Activated T-cell treated with anti-CD3 and anti-CD28 coated beads for 48 hours (primary cell): ENCODE measurements at places on chromosomes 2 and 18.

DNA sequence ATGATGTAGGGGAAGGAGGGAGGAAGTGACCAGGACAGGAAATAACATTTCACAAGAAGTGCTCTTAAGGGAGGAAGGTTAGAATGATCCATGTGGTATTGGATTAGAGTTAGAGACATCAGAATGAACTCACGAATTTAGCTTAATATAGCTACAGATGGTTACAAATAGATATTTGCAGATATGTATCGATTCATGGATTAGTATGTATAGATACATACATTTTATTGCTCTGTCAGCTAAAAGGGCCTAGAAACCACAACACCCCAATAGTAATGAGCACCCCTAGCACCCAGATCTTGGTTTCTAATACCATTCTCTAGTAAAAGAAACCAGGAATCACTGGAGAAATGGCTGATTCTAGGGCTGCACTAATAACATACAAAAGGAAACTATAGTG, 59.6 kb upstream of the LTBP1 start:
- no peak for DNase-seq

GRCh38 chr2:231188506-231189170, 9.8 kb upstream of the ARMC9 start:
- no peak for DNase-seq

DNA sequence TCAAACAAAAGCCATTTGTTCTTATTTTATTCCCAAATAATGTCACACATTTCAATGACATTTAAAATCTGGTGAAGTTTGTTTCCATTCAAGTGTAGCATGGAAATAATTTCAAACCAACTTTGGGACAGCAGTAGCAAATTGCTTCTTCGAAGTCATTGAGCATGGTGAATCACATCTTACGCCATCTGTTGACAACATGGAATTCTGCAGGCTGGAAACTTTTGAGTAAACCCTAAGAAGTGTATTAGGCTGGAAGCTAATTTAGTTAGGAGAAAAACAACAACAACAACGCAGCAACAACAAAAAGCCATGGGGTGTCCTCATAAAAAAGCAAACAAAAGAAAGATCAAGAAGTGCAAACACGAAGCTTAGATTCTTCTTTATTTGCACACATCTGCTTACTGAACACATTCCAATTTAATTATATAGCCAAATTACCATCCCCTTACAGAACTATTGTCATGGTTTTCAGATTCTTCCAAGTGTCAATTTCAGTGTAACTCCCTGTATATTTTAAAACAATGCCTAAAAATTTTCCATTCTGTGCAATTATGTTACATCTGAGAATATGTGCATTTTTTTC, 659.0 kb upstream of the CDH7 start:
- DNase-seq = no peak

GRCh38 chr18:46338205-46338604, 234.0 kb downstream of the HAUS1 start:
- DNase-seq = no peak

DNA sequence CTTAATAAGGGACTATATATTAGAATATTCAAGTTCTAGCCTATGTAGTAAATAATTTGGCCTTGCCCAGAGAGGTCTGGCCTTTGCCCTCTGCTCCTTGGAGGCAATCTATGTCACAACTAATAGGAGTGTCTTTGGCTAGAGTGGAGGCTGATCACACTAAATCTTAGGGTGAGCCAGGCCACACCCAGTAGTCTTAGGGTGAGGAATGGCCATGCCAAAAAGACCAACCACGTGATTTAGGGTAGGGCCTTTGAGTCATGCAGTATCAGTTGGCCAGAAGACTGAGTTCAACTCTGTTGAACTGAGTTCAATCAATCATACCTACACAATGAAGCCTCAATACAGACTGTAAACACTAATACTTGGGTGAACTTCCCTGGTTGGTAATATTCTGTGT, 26.0 kb upstream of the FLACC1 start:
- DNase-seq = no peak

- no peak for DNase-seq
Measured at GRCh38 chr2:161136696-161137324, 23.4 kb upstream of the TANK start.

GRCh38 chr2:26914659-26915310, 55.7 kb upstream of the MAPRE3 start:
- DNase-seq = no peak

- DNase-seq = peak; percentile 6
Measured at GRCh38 chr2:102186791-102187495, at the start of gene IL1RL2. IL1RL2 (plus strand) TSS chr2:102187023; CDS start chr2:102187868, 845 bp downstream.

GRCh38 chr2:134466141-134466540, 212.3 kb downstream of the MGAT5 start:
- no peak for DNase-seq

DNA sequence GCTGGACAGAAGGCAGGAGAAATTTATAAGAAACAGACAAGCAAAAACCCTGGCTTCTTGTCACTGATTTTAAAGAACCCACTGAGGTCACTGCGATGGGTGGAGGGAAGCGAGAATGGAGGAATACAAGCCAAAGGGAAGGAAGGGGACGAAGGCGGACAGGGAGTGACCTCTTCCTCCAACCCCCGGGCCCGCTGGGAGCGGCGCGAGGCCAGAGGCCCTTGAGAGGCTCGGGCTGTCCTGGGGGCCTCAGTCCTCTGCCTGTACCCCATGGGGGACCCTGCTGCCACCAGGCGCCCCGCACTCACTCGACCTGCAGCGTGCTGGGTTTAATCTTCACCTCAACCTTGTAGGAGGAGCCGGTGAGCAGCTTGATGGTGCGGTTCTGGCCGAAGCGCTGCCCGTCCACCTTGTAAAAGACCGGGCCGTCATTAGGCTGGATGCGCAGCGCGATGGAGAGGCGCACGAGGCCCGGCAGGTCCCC, 793 bp downstream of the CNRIP1 start:
- DNase-seq = no peak

DNA sequence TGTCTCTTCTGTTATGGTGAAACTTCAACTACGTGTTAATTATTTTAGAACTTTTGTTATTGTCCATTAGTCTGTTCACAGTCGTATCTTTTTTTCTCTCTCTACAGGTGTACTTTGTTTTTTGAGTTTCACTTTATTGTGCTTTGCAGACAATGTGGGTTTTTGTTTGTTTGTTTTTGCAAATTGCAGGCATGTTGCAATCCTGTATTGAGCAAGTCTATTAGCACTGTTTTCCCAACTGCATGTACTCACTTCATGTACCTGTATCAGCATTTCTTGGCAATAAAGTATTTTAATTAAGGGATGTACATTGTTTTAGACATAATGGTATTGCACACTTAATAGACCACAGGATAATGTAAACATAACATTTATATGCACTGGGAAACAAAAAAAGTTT, 99.1 kb upstream of the FAM110C start:
- DNase-seq = no peak

DNA sequence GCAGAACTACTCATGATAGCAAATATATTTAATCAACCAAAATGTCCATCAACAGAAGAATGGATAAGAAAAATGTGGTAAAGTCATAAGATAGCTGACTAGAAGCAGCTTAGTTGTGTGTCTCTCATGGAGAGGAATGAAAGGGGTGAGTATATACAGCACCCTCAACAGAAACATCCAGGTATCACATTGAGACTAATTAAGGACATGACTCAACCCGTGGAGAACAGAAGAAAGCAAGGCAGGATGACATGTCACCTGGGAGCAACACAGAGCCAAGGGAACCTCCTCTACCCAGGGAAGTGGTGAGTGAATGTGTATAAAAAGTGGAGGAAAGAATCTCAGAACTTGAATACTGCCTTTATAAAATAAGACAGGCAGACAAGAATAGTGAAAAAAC, 1695.0 kb upstream of the CELF4 start:
- no peak for DNase-seq

GRCh38 chr2:187593697-187594096, 39.5 kb upstream of the TFPI start:
- no peak for DNase-seq

DNA sequence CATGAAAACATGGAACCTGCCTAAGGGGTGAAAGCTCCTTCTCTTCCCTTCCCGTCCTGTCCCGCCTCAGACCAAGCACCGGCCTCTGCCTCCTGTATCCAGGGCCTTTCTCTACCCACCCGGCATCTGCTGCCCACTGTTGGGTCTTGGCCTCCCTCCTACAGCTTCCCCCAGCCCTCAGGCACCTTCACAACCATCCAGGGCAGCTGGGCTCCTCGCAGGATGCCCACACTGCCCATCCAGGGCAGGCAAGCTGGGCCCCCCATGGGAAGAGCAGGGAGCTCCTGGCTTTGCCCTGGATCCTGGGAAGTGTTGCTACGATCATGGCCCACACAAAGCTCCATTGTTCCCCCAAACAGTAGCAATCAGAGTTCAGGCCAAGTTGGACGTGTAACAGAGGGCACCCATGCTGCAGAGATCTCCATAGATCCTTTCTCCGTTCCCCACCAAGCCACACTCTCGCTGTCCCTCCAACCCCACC, 206.6 kb downstream of the NDUFA10 start:
- DNase-seq = no peak

GRCh38 chr2:100596465-100596864, 33.7 kb downstream of the PDCL3 start:
- DNase-seq = no peak

DNA sequence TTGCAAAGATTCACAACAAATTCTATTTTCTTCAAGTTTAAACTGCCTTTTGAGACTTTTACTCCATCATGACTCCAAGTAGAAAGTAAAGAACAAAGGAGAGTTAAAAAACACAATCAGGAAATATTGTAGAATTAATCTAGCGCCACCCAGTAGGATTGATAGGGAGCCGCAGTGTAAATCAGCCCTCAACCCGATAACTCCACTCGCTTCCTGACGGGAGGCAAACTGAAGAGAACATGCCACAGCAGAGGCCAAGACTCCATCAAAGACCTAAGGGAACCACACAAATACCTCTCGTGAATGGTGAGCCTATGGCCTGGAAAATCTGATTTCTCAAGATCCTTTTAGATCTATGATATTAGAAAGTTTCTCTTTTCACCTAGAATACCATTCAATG, 319.0 kb downstream of the STK39 start:
- no peak for DNase-seq

DNA sequence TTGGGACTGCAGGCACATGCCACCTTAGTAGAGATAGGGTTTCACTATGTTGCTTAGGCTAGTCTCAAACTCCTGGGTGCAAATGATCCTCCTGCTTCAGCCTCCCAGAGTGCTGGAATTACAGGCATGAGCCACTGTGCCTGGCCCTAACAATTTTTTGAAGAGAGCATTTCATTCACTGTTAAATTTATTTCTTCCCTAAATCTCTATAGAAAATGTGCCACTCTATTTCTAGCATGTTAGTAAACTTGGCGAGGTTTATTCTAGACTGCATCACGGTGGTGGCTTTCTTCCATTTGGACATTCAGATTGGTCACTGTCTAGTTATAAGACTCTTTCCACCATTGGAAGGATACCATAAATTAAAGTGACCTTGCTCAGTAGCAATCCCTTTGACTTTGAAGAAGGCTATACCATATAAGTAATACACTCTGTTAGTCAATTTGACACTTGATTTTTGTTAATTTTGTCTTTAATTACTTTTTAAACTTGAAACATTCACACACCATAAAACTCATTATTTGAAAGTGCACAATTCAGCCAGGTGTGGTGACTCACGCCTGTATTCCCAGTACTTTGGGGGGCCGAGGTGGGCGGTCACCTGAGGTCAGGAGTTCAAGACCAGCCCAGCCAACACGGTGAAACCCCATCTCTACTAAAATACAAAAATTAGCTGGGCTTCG, 16.2 kb downstream of the DDX1 start:
- no peak for DNase-seq

- DNase-seq = no peak
Measured at GRCh38 chr2:26424221-26424620, 22.5 kb downstream of the DRC1 start.

DNA sequence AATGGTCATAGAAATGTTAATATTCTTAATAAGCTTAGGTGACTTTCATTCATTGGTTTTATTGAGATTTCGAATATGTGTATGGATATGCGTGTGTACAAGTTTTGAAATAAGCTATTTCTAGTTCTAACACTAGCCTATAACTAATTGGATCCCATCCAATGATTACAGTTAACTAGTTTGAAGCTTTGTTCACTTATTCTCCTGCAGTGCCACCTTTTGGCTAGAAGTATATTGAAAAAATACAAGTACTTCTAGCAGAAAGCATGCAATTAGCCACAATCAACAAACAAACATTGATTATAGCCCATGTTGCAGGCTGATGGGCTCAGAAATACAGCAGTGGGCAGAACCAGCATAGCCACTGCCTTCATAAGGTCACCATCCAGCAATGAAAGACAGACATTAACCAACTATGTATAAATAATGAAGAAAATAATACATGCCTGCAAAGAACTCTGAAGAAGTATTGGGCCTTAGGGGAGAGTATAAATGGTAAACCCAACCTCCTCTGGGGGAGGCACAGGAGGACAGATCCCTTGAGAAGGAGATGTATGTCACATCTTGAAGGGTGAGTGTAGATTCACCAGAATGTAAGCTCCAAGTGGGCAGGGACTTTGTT, 5.1 kb upstream of the PIEZO2 start:
- no peak for DNase-seq

GRCh38 chr2:50066873-50067272, 912.6 kb upstream of the FSHR start:
- DNase-seq = no peak
